Effector memory CD4-positive, alpha-beta T cell (primary cell): ENCODE measurements at places on chromosomes 16 and 17.

- DNase-seq = no peak
Observed at GRCh38 chr17:80187090-80187489, 17.3 kb downstream of the CARD14 start.

DNA sequence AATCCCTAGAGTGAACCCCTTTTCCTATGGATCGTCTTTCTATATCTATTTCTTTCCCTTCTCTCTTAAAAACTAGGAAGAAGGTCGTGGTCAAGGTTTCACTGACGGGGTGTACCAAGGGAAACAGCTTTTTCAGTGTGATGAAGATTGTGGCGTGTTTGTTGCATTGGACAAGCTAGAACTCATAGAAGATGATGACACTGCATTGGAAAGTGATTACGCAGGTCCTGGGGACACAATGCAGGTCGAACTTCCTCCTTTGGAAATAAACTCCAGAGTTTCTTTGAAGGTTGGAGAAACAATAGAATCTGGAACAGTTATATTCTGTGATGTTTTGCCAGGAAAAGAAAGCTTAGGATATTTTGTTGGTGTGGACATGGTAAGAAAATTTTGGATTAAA lies 9.6 kb downstream of the CYLD start:
- no peak for DNase-seq

GRCh38 chr16:71351558-71351901 lies 7.0 kb upstream of the CALB2 start:
- no peak for DNase-seq

DNA sequence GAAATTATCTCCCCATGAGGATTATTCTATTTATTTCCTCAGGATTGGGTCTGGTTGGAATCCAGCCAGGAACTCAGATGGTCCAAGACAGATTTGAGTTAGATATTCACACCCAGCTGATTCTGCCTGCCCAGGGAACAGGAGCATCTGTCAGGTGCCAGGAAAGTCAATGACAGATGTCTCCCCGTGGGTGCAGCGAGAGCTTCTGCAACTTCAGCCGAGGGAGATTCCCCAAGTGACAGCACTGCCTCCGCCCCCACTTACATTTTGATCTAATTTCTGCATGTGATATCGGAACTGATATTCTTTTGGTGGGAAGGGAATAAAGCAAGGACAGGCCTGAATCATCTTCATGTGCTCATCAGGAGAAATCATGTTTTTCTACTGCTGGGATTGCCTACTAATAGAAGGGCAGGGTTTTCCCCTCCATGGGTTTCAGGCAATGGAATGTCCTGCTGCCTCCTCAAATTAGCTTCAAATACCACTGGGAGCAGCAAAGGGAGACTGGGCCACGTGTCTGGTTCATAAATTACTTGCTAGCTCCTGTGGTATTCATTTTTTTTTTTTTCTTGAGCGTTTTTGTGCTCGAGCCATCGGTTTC lies 15.7 kb upstream of the DHX8 start:
- no peak for DNase-seq

GRCh38 chr17:5718726-5719125 lies 134.4 kb upstream of the NLRP1 start:
- DNase-seq = no peak

DNA sequence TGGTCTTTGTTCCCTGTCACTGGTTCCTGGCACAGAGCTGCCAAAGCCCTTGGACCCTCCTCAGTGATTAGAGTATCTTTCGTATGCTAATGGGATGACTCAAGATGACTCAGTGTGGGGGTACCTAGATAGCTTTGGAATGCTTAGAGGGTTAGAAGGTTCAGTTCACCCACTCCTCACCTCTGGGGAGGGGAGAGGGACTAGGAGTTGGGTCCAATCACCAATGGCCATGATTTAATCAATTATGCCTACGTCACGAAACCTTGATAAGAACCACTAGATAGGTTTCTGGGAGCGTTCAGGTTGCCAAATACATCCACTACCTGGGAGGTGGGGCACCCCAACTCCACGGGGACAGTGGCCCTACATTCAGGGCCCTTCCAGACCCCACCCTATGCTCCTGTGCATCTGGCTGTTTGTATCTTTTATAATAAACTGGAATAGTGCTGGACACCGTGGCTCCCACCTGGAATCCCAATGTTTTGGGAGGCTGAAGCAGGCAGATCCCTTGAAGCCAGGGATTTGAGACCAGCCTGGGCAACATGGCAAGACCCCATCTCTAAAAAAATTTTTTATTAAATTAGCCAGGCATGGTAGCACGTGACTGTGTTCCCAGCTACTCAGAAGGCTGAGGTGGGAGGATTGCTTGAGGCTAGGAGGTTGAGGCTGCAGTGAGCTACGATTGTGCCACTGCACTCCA lies 29.2 kb upstream of the LITAF start:
- DNase-seq = no peak

DNA sequence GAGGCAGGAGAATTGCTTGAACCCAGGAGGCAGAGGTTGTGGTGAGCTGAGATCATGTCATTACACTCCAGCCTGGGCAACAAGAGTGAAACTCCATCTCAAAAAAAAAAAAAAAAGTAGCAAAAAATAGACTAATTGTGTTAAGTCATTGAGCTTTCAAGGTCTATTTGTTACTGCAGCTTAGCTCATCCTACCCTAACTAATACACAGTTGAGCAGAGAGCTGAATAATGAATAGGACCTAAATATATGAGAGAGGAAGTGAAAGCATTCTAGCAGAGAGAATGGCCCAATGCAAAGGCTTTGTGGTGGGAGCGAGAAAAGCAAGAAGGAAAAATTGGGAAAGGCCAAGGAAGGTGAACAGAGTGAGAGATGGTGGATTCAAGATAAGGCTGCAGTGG lies 128.3 kb downstream of the AXIN2 start:
- DNase-seq = no peak

DNA sequence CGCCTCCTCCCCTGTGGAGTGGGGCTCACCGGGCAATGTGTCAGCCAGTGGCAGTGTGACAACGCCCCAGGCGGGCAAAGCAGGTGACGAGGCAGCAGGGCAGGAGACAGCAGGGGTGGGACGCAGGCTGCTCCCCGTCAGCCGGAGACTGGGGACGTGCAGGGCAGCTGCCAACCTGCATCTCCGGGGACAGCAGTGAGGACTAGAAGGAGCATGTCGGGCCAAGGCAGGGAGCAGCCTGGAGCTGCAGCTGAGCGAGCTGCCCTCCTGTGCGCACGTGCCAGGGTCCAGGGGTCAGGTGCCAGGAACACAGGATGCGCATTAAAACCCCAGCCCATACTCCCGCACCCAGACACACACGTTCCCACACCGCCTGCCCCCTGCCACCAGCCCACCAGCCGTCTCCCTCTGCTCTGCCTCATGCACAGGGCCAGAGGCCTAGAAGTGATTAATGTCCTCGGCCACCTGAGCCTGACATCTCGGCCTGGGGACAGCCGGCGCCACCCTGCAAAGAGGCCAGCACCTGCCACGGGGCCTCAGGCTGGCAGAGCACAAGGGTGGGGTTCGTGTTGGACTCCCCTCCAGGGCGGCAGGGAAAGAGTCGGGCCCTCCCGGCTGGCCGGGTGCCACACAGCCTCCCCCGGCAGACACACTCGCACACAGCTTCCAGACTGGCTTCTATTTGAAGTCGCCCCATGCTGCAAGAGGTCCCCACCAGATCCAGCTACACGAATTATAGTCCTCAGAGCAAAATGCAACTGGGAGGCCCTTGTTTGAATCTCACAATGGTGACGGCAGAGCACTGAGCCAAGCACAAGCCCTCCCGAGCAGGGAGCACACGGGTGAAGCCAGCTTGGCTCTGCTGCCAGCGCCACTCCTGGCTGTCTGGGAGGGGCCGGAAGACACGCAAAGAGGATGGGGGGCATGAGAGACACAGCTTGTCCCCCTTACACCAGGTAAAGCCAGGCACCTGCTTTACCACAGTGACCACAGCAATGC lies 90.4 kb downstream of the RBFOX3 start:
- DNase-seq = no peak

DNA sequence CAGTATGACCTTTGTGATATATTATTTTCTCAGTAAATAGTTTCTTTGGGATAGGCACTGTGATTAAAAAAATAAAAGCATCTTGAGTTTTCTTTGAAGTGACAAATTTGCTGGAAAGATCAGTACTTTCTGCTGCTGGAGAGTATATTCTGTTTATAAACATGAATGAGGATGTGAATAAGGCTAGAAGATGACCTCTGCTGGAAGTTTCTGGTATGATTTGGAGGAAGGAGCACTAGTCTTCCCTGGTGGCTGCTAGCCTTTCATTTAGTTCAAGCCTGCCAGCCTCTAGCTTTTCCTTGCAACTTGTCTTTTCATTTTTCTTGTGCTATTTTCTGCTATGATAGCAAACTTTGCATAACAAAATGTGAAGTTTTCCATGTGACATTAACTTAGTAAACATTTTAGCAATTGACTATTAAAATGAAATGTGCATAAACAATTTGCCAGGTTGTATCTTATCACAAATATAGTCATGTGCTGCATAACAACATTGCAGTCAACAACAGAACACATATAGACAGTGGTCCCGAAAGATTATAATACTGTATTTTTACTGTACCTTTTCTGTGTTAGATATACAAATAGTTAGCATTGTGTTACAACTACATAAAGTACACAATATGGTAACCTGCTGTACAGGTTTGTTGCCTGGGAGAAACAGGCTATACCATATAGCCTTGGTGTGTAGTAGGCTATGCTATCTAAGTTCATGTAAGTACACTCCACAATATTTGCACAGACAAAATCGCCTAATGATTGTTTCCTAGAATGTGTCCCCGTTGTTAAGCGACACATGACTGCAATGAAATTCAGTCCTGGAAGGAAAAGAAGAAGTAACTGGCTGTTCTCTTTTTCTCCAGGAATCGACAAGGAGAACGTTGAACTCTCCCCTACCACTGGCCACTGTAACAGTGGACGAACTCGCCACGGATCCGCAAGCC lies 18.1 kb upstream of the RAB11FIP4 start:
- DNase-seq = no peak

- DNase-seq = no peak
Observed at GRCh38 chr17:10610884-10611283, 46.2 kb downstream of the MYH3 start.

DNA sequence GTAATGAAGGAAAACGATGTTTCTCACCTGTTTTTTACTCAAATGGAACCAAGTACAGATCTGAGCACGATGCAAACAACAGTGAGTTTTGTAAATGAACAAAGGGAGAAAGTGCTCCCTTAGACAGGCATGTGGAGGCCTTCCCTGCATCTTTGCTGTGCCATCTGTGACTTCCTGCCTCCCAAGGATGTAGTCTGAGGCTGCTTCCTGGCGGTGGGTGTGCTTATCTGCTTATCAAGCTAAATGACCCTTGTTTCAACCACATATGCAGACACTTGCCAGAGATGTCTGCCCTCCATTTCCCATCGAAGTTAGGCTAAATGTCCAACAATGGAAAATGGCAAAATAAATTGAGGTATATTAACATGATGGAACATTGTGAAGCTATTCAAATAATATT lies 34.6 kb downstream of the RGS9 start:
- DNase-seq = no peak

GRCh38 chr17:29368161-29368560 lies 22.0 kb upstream of the TAOK1 start:
- no peak for DNase-seq

DNA sequence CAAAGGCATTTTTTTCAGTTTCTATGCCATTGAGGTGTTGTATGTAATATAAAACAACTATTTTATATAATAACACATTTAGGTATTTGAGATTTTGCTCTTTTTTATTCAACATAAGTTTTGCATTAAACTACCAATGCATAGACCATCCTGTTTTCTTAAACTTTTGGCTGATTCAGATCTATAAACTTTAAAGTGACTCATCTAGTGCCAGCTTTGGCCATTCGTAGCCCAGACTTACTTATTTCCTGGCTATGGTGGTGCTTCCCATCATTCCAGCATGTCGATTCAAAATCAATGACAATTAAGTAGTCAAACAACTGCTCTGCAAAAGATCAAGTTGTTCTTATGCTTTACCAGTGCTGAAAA lies 3.1 kb downstream of the ERI2 start:
- no peak for DNase-seq

- no peak for DNase-seq
Observed at GRCh38 chr16:63998-64913, 8.2 kb downstream of the RHBDF1 start.

- no peak for DNase-seq
Observed at GRCh38 chr16:89442990-89443726, 47.2 kb downstream of the ANKRD11 start.

- no peak for DNase-seq
Observed at GRCh38 chr16:4869147-4869805, 22.0 kb downstream of the UBN1 start.

- no peak for DNase-seq
Observed at GRCh38 chr17:49979748-49980479, 10.9 kb downstream of the DLX4 start.

DNA sequence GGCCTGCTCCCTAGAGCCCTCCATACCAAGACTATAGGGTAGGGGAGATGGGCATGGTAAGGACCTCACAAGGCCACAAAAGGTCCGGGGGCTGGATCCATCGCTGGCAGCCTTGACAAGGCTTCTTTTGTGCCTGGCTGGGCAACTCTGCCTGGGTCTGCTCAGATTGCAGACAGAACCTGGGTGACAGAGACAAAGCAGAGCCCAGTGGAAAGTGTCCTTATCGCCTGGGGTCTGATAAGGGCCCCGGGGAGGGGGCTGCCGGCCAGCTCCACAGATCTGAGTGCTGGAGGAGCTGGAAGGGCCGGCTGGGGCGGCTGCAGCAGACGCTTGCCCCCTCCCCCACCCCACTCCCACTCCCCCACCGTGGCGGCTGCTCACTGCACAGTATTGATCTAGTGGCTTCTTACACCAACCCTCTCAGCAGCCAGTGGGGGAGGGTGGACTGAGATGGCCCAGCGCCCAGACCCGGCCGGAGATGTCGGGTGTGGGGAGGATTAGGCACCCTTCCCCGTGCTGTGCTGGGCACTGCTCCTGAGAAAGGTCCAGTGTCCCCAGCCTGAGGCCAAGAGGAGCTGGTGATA lies 7.2 kb downstream of the MMP15 start:
- no peak for DNase-seq

GRCh38 chr17:37259030-37259735 lies 116.6 kb upstream of the C17orf78 start:
- DNase-seq = no peak

DNA sequence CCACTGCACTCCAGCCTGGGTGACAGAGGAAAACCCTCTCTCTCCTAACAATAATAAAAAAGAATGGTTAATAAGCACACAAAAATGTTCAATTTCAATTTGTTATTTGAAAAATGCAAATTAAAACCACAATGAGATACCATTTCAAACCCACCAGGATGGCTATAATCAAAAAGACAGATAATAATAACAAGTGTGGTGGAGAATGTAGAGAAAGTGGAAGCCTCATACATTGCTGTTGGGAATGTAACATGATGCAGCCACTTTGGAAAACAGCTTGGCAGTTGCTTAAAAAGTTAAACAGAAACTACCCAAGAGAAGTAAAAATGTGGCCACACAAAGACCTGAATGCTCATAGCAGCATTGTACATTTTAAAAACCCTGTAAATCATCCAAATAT lies 51.8 kb upstream of the MAP3K14 start:
- no peak for DNase-seq

GRCh38 chr16:21626659-21627277 lies 25.6 kb downstream of the IGSF6 start:
- peak; percentile 18 for DNase-seq

- no peak for DNase-seq
Observed at GRCh38 chr17:67657596-67657995, 60.1 kb upstream of the NOL11 start.
